Mesenchymal stem cell (in vitro differentiated cells and primary cell): ENCODE measurements at places on chromosomes 1 and 21.

DNA sequence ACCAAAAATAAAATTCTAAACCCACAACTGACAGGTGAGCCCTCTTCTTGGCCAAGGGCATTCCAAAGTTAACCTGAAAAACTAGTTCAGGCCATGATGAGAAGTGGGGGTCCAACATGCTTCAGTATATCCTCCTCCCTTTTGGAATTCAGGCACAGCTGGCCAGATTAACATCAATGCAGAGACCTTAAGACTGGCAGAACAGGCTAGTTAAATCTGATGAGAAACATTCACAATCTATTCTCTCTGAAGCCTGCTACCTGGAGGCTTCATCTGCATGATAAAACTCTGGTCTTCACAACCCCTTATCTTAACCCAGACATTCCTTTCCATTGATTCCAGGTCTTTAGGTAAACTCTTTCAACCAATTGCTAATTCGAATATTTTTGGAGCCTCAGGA, 26.7 kb upstream of the ZBTB8B start:
- DNase-seq: no peak

- no peak for DNase-seq
These were observed 23.2 kb upstream of the RGSL1 start for GRCh38 chr1:182426442-182427430.

GRCh38 chr1:230833511-230833910, 34.8 kb downstream of the C1orf198 start:
- no peak for DNase-seq

DNA sequence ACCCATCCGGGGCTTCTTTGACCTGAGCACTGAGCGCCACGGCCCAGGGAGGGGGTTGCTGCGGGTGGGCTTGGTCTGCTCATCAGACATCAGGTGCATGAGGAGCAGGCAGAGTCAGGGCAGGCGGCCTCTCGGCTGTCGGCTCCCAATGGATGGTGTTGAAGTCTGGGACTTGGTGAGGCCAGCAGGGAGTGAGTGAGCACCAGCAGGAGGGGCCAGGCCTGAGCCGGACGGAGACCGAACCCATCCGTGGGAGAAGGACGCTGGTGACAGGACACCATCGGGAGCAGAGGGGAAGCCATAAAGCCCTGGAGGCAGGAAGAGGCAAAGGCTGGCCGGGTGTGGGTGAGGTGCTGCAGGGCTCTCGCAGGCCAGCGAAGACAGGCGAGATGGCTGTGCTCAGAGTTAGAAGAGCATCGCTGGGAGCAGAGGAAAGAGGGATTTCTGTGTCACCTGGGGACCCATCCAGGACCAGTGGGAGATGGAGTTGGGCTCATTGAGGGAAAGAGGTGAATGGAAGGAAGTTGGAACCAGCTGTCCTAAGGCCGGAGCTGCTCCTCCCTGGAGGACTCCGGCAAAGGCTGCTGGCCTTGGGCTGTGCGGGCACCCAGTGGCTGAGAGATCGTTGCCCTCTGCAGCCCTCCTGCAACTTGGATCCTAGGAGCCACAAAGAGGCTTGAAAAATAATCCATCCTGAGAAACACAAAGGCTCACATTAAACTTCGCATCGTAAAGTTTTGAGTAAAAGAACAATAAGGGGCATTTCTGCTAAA, 49.9 kb downstream of the PDE9A start:
- no peak for DNase-seq

DNA sequence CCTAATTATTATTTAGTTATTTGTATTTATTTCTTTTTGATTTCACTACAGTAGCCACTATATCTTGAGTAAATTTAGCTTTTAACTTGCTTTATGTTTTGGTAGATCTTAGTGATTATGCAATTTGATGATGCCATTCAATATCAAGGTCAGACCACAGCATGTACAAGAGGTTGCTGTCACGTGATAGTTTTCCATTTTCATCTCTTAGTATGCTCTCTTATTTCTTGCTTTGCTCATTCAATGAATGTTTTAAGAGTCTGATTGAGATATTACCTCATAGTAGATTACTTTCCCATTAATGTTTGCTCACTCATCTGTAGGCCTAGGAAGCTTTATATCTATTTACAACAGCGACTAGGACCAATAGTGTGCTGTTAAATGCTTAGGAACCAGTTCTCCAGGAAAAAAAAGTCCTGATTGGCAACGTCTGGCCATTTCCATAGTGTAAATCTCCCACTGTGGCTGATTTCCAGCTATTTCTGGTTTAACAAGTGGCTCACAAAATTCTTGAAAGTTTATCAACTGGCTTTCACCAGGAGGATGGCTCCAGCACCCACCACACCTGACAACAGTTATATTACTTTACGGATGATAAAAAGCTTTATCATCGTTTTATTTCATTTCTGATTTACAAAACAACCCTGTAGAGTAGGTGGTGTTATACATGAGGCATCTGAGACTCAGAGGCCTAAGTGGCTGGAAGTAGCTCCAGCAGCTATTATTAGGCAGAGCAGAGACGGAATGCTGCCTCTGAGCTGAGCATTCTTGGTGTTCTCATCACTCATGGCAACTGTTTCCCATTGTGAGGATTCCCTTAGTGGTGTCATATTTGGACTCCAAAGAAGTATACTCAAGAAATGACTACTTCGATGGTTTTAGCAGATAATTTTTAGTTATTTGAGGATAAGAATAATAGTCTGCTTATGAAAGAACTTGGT, 235.2 kb downstream of the DISC1 start:
- peak; percentile 44 for DNase-seq

- peak; percentile 58 for DNase-seq
These were observed 95.1 kb upstream of the F3 start for GRCh38 chr1:94636624-94637023.

- peak; percentile 90 for DNase-seq
These were observed 59.1 kb downstream of the CAMK2N1 start for GRCh38 chr1:20426923-20427322.

DNA sequence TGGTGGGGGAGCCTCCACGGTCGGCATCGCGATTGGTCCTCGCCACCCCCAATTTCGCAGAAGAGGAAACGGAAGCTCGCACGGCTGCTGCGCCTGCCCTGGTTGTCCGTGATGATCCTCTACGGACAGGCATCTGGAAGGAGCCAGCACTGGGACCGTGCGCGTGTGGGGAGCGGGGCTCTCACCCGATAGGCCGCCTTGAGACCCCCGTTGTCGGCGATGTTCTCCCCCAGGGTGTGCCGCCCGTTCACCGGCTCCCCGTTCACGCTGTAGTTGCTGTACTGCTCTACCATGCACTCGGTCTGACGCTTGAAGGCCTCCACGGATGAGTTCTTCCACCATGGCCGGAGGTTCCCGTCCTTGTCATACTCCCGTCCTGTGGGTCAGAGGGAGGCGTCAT, 48.4 kb upstream of the EIF4G3 start:
- no peak for DNase-seq

DNA sequence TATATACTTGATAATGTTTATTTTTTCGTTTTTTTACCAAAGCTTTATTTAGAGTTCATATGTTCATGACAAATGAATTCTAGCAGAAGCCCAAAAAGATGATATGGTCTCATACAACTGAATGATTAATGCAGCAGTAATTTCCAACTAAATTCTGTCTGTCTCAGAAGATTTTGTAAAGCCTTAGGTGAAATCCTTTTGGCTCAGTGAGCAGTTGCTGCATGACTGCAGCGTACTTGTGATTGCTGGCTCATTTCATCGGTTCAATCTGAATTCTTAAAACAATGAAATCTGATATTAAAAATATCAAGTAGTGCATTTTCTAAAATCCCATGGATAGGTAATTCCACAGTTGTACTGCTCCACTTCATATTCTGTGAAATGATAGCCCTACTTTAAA, 73.2 kb downstream of the AK5 start:
- no peak for DNase-seq

DNA sequence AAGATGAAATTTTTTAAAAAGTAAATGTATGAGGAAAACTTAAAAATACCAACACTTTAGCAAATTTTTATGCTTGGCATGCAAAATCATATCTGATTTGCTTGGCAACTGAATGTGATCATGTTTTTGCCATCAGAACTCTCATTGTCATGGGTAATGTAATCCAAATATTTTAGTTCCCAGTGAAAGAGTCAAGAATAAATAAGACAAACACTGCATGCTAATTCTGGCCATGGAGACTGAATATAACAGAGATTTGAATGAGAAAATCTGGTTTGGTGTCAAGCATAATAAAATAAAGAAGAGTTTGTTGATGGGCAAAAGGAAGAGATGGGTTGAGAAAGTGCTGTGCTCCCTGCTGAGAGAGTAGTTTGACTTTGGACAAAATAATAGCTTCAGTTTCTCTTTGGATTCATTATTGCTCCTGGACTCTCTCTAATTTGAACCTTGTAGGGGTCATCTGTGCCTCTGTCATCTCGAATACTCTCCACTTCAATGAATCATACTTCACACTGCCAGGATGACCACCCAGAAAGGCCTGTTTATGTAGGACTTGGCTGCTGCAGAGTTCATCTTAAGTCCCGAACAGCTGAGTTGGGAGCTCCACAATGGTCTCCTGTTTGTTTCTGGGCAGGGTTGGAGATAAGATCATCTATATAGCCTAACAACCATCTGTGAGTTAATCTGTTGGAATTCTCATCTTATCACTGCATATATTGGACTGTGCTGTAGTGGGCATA, 34.4 kb downstream of the ADAMTS1 start:
- DNase-seq: peak; percentile 59

- DNase-seq: peak; percentile 60
These were observed 151.6 kb downstream of the SDCCAG8 start for GRCh38 chr1:243407284-243408018.

DNA sequence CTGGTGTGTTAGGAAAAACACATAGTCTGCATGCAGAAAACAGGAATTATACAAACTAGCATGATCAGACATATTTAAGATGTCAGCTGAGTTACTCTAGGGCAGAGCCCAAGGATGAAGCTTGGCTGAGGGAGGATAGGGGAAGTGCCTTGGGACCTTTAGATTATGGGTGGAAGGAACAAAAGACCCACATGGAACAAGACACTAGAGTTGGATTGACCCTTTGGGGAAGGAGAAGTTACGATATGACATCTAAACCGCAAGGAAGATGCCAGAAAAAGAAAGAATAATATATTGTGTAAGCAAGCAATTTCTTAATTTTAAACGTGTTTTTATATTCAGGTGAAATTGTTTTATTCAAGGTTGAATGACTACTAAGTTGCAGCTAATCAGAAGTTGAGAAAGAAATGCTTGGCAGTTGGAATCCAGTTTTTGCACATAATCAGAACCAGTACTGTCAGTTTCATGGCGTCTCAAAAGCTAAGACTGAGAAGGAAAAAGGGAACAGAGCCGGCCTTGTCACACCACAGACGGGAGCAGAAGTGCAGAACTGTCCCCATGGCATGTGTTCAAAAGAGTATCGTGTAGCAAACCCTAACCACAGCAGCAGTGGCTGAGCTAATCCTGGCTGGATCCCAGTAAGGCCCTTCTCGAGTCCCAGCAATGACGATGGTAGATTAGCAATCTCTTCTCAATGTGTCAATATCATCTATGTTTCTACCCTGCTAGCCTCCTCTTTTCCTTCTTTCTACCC, 31.2 kb upstream of the IFNAR2 start:
- no peak for DNase-seq
